ENCODE measurements at places on chromosomes 12 and 14. TPM values are rescaled to one million over a fixed set of nuclear protein-coding genes. Genes with fewer than 3 reads are reported as not detected.

Gene CHGA
- total RNA-seq: 2.1 TPM

Gene POTEM
- not detected for total RNA-seq

Gene FOXA1
- total RNA-seq: 11.5 TPM

Gene FZD10
- not detected for total RNA-seq
